ENCODE measurements at places on chromosomes 2 and 18.

DNA sequence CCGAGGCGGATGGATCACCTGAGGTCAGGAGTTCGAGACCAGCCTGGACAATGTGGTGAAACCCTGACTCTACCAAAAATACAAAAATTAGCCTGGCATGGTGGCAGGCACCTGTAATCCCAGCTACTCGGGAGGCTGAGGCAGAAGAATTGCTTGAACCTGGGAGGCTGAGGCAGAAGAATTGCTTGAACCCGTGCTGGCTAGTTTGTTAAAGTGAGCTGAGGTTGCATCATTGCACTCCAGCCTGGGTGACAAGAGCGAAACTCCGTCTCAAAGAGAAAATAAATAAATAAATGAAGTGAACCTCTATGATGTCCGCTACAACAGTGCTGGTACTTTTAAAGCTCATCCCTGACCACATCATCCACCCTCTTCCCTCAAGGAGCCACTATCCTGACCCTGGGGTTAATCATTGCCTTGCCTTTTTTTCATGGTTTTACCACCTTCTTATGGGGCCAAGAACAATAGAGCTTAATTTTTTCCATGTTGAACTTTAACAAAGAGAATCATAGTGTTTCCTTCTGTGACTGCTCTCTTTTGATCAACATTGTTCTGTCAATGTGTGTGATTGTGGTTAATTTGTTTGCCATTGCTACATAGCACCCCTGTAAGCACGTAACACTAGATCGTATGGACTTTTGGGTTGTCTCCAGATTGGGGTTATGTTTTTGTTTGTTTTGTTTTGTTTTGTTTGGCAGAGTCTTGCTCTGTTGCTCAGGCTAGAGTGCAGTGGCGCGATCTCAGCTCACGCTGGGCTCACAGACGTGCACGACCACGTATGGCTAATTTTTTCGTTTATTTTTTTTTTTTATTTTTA, 17.1 kb upstream of the ATRAID start:
- DNase-seq, result no peak

DNA sequence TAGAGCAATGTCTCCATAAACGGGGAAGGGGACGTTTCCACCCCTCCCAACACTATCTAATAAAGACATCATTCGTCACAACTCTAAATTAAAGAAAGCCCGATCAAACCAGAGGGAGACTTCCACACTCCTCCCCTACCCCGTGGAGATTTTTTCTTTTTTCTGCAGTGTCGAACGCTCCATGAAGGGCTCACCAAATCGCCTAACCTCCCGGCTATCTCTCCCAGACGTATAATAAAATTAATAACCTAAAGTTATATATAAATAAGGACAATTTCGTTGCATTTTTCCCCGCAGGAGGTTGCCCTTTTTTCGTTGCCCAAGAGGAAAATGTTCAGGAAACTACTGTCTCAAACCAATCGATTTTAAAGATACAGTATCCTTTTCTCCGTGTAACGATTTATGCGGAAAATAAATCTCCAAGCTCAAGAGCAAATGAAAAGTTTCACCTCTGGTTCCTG, 2.4 kb downstream of the EVX2 start:
- DNase-seq, result no peak

DNA sequence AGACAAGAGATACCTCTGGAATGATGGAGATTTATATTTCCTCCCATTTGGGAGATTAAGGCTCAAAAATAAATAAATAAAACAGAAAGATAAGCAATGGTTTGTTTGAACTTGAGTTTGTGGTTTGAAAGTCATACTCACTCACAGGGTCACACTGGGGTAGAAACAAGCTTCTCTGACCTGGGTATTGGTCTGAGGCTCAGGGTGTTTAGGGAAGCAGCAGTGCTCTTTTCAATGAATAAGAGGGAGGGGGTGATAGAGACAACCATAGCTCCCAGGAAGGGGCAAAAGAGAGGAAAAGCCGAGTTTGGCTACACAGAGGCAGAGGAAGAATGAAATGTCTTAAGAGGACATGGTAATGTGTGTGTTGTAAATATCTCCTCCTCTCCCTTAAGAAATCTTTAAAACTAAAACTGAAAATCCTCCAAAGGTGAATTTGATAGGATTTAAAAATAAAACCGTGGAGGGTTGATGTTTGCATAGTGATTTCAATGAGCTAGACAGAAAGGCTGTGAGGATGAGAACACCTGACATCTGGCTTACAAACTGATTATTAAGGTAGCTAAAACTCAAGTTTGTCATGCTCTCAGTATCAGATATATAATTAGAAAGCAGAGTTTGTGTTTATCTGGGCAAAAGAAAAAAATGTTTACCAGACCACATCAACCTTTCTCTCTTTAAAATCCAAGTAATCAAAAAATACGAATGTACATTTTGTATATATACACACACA, 159.9 kb upstream of the TMEFF2 start:
- no peak for DNase-seq

GRCh38 chr2:124911560-124911959, 886.5 kb downstream of the CNTNAP5 start:
- no peak for DNase-seq

GRCh38 chr2:200177971-200178911, 128.3 kb upstream of the SPATS2L start:
- DNase-seq, result no peak

GRCh38 chr2:157257312-157258252, at the start of gene GALNT5:
TSS of gene GALNT5 (plus strand) at chr2:157257705. CDS start at chr2:157258083, 378 bp downstream.
- DNase-seq, result peak; percentile 17

GRCh38 chr2:103276869-103277268, 515.0 kb downstream of the TMEM182 start:
- no peak for DNase-seq

- peak; percentile 23 for DNase-seq
Observed at GRCh38 chr2:238370823-238371372, 50.6 kb downstream of the TRAF3IP1 start.

DNA sequence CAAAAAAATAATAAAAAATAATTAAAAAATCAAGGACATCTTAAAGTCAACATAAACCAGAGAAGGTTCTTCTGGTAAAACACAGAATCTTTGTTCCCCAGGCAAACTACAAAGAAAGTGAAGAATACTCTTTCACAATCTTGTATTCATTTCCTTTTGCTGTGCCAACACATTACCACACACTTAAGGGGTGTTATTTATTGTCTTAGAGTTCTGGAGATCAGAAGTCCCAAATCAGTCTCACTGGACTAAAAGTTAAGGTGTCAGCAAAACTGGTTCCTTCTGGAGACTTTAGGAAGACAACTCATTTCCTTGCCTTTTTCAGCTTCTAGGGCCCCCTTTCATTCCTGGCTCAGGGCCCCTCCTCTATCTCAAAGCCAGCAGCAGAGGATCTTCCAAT, 12.2 kb upstream of the CAB39 start:
- DNase-seq, result no peak

- no peak for DNase-seq
Observed at GRCh38 chr2:205660521-205661124, 21.7 kb upstream of the NRP2 start.

GRCh38 chr2:127293386-127293747, 577 bp downstream of the ERCC3 start:
- DNase-seq, result no peak

DNA sequence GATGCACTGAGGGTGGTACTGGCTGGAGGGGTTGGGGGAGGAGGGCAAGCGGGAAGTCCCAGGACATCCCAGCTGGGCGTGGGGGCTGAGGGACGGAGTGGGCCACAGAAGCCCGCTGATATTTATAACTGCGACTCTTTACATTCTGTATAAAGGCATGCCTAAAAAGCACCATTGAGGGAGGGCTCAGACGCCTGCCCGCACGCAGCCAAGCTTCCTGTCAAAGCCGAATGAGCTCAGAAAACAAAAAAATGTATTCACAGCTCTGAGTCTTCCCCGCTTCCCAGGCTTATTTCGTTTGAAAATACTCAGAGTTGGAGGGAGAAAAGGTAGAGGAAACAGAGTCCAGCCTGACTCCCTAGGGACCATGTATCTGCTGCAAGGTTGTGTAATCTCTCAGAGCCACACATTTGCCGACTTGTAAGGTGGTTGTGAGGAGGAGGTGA, 170.1 kb upstream of the HAAO start:
- DNase-seq, result no peak

GRCh38 chr2:208549546-208550158, 143.1 kb downstream of the PTH2R start:
- no peak for DNase-seq

DNA sequence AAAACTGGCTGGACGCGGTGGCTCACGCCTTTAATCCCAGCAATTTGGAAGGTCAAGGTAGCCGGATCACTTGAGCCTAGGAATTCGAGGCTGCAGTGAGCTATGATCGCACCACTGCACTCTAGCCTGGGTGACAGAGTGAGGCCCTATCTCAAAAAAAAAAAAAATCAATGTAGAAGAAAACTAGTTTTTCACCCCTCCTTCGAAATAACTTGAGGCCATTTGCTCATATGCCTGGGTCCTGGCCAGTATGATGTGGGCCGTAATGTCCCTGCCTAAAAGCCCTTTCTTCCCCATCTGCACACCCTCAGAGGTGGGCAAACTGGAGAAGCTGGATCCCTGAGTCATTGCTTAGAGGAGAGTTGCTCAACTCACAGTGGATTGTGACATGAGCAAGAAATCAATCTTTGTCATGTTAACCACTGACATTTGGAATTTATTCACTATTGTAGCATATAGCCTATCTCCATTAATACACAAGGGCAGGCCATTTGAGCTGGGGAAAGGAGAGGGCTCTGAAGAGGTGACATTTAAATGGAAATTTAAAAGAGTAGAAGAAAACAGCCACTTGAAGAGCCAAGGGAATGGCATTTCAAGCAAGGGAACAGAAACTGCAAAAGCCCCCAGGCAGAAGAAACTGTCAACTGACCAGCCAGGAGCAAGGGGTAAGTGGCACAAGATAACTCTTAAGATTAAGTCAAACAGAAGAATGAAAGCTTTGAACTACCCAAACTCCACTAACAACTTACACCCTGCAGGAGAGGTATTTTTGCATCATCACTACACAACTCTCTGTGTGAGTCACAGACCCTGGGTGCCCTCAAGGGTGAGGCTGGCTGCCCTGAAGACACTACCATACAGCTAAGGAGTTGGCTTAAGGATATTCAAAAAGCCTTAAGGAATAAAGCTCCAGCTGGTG, 7.6 kb upstream of the METTL21A start:
- no peak for DNase-seq

GRCh38 chr2:36444216-36444936, 88.8 kb downstream of the CRIM1 start:
- no peak for DNase-seq

- DNase-seq, result no peak
Observed at GRCh38 chr2:100334929-100335328, 12.6 kb upstream of the LONRF2 start.

DNA sequence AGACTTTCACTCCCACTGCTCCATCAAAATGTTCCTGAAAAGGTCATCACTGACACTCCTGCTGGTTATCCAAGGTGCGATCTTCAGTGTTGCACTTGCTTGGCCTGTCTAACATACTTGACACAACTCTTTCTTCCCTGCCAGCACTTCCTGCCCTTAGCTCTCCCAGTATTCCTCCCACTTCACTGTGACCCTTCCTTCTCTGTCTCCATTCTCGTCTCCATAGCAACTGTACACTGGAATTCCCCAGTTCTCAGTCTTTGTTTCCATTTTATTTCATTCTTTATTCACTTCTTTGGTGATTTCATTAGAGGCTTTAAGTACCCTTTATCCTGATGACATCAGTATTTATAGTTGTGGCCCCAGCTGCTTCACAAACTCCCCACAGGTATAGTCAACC, 333.0 kb downstream of the IRS1 start:
- no peak for DNase-seq

- no peak for DNase-seq
Observed at GRCh38 chr2:104858006-104858978, 4.4 kb downstream of the POU3F3 start.

DNA sequence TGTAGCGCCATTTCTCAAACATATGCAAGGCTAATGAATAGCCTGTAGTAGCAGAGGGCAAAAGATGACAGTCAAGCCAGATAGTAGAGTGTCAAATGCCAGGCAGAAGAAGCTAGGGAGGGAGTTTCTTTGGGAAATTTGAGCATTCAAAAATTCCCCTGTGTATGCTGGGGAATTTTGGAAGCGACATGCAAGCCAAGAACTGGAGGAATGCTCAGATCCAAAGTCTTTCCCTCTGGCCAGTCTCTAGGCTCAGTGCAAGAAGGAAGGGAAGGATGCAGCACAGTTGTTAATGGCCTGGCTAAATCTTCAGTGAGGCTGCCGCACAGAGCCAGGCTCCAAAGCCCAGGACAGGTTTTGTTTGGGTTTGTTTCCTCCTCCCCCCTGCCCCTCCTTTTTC, 59.9 kb downstream of the ATP9B start:
- no peak for DNase-seq

GRCh38 chr2:233854241-233854981, at the start of gene HJURP:
TSS of gene HJURP (minus strand) at chr2:233854535. CDS start at chr2:233854500, 35 bp downstream.
- DNase-seq, result peak; percentile 84

DNA sequence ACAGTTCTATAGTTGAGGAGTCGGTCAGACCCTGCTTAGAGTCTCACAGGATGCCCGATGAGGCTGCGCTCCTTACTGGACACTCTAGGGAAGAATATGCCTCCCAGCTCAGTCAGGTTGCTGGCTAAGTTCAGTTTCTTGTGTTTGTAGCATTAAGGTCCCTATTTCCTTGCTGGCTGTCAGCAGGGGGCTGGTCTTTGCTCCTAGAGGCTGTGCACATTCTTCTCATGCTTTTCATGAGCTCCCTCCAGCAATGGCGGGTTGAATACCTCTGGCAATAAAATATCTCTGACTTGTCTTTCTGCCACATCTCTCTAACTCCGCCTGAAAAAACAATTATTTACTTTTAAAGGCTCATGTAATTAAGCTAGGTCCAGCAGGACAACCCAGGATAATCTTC, 79.4 kb upstream of the DNAJC10 start:
- no peak for DNase-seq

- DNase-seq, result no peak
Observed at GRCh38 chr2:2012505-2012904, 268.2 kb upstream of the PXDN start.

GRCh38 chr2:223602972-223603371, 811 bp upstream of the SCG2 start:
- DNase-seq, result no peak

GRCh38 chr18:32373995-32374394, 96.7 kb downstream of the GAREM1 start:
- no peak for DNase-seq

- no peak for DNase-seq
Observed at GRCh38 chr2:197241596-197241995, 69.0 kb downstream of the ANKRD44 start.

Measured in smooth muscle cell of the brain vasculature (primary cell).